ENCODE measurements at places on chromosomes 5 and 9. TPM values are rescaled to one million over a fixed set of nuclear protein-coding genes. Genes with fewer than 3 reads are reported as not detected.

Gene PPIC
- total RNA-seq: 45.8 TPM

Gene SPOCK1
- 15.6 TPM for total RNA-seq

Gene CNTNAP3B
- 8.1 TPM for total RNA-seq

Gene MTX3
- 18.1 TPM for total RNA-seq

Gene DBH
- total RNA-seq: not detected

Gene PLPP7
- 3.3 TPM for total RNA-seq

All from Panc1 (cell line).